Stimulated activated naive CD4-positive, alpha-beta T cell treated with Interleukin-2 at 50 U/mL for 16 hours (primary cell): ENCODE measurements at places on chromosomes 4 and X.

GRCh38 chr4:169659716-169660670 is 39.6 kb downstream of the CLCN3 start:
- DNase-seq: peak; percentile 56

- DNase-seq: no peak
Measured at GRCh38 chrX:30814978-30815377, 74.1 kb downstream of the TAB3 start.

DNA sequence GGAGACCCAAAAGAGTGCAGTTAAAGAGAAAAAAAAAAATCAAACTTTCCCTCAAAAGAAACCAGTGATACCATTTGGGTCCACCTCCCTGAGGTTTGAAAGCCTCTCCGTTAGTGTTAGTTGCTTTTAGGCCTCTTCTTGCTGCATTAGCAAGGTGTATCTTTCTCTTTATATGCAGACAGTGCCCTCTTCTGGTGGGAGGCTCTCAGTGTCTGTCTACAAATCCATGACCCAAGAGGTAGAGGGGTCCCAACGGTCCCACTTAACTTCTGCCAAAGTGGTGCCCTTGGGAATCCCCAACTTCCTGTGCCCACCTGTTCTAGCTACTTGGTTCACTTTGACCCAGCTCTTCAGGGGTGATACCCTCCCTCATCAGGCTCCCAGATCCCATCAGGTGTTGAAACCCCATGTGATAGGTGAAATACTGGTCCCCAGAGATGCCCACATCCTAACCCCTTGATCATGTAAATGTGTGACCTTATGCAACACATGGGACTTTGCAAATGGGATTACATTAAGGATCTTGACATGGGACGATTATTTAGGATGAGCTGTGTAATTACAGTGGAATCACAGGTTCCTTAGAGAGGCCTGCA is 63.7 kb upstream of the CD99 start:
- no peak for DNase-seq

DNA sequence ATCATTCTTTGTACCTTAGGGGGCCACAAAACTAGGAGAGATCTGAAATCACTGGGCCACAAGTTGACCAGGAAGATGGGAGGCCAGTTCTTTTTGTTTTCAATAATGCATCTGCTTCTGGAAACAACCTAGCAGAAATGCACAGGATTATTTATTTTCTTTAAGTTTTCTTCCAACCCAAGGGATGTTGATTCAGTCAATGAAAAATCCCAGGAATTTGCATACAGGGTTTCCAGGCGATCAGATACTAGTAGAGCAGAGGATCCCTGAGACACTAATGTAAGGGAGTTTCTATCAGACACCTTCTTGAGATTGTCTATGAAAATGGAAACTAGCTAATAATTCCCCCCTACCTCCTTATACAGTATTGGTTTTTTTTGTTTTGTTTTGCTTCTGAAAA is 7.4 kb downstream of the ATOH1 start:
- DNase-seq: no peak

DNA sequence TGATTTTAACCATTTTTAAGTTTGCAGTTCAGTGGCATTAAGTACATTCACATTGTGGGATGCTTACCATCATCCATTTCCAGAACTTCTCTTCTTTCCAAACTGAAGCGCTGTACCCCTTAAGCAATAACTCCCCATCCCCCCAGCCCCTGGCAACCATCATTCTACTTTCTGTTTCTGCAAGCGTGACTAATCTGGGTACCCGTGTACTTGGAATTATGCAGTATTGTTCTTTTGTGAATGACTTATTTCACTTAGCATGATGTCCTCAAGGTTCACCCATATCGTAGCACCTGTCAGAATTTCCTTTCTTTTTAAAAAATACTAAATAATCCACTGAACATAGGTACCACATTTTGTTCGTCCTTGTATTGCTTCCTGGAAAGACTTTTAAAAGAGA is 32.9 kb downstream of the USP9X start:
- DNase-seq: peak; percentile 26
